ENCODE measurements at places on chromosomes 16 and 17.

GRCh38 chr16:87734644-87735043 lies 31.1 kb downstream of the KLHDC4 start:
- DNase-seq, result no peak

DNA sequence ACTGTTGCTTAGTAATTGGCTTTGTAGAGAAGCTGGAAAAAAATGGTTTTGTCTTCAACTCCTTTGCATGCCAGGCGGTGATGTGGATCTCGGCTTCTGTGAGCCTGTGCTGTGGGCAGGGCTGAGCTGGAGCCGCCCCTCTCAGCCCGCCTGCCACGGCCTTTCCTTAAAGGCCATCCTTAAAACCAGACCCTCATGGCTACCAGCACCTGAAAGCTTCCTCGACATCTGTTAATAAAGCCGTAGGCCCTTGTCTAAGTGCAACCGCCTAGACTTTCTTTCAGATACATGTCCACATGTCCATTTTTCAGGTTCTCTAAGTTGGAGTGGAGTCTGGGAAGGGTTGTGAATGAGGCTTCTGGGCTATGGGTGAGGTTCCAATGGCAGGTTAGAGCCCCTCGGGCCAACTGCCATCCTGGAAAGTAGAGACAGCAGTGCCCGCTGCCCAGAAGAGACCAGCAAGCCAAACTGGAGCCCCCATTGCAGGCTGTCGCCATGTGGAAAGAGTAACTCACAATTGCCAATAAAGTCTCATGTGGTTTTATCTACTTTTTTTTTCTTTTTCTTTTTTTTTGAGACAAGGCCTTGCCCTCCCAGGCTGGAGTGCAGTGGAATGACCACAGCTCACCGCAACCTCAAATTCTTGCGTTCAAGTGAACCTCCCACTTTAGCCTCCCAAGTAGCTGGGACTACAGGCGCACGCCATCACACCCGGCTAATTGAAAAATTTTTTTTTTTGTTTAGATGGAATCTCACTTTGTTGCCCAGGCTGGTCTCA lies 6.2 kb upstream of the TMEM235 start:
- DNase-seq, result no peak

GRCh38 chr17:76382803-76383545 lies 1.4 kb upstream of the SPHK1 start:
- DNase-seq, result no peak

- no peak for DNase-seq
These were observed 193.7 kb upstream of the CHMP6 start for GRCh38 chr17:80797741-80798594.

GRCh38 chr17:49972486-49973270 lies 3.7 kb downstream of the DLX4 start:
- DNase-seq, result no peak

DNA sequence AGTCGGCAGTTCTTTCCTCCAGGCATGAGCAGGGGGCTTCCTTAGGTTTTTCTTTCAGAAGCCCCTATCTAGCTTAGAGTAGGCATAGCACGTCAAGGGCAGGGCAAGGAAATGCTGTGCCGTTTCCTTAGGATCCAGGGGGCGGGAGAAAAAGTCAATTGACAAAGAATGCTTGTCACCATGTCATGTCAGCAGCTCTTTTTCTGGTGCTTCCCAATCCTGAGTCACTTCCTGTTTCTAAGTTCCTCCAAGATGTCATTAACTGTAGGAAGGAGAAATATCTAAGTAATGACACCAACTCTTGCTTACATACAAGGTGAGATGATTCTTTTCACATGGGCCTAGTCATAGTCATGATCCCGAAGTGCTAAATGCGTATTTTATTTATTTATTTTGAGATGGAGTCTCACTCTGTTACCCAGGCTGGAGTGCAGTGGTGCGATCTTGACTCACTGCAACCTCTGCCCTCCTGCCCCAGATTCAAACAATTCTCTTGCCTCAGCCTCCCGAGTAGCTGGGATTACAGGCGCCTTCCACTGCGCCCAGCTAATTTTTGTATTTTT lies 35.2 kb downstream of the GJC1 start:
- DNase-seq, result no peak

DNA sequence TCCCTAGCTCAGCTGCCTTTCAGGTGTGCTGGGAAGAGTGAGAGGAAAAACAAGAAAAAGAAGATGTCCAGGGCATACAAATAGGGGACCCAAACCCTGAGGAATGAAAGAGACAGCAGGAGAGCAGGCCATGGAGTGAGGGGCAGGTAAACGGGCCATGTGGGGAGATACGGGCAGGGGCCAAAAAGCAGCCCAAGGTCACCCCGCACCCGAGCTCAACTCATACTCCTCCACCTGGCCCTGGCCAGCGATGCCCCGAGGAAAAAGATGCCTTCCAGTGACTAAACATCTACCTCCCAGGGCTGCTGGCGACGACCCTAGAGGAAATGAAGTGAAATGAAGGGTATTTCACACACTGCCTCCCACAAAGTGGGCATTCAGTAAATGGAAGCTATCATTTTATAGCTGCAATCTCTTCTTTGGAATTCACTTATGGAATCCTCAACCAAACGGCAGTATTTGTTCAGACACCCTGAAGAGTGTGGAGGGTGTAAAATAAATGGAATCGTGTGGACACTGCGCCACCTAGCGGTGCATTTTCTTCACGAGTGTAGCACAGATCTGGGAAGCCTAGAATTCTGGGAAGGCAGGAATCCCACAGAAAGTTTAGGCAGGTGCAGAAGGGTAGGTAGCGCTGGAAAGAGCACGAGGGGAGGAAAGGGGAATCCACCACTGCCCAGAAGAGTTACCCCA lies 14.9 kb downstream of the ELAC2 start:
- DNase-seq, result peak; percentile 94

- DNase-seq, result no peak
These were observed 38.7 kb downstream of the PHKB start for GRCh38 chr16:47499700-47500264.

GRCh38 chr17:34527136-34527907 lies 52.1 kb upstream of the TMEM132E start:
- DNase-seq, result no peak

DNA sequence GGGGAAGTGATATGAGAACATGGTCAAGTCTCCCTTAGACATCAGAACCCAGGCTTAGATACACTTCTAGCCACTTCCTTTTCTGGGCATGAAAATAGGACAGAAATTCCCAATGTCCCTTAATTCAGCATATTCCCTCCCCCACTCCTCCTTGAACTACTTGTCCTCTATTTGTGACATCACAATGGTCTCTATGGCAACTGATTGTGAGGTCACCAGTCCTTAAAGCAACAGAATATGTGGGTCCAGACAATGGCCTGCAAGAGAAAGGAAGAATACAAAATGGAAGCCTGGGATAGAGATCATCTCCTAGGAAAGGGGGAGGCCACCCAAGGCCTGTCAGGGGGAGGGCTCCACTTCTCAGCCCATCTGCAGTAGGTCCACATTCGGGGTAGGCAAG lies 6.7 kb upstream of the SEZ6 start:
- DNase-seq, result no peak

DNA sequence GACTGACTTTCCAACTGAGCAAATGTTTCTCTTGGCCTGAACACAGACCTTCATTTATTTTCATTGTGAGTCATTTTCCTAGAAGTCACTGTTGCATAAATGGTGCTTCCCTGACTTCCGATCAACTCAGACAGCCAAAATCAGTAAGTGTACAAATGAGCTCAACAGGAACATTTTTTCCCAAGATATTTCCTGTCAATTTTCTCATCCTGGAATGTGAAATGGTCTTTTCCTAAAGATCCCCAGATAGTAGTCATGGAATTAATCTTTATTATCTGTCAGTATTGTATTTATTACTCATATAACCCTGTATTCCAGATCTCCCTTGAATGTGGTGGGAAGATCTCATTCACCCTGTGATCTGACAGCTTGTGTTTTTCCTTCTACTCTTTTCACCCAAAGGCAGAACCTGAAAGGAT lies 360.3 kb upstream of the KIF2B start:
- no peak for DNase-seq

GRCh38 chr17:40680998-40681397 lies 16.0 kb upstream of the KRT222 start:
- DNase-seq, result no peak

All from esophagus muscularis mucosa (tissue), 4 donors.